WTC11 (cell line): ENCODE measurements at places on chromosomes 16 and 17.
A peak's percentile ranks its signal among the peaks of the same experiment; 100 is the strongest.

DNA sequence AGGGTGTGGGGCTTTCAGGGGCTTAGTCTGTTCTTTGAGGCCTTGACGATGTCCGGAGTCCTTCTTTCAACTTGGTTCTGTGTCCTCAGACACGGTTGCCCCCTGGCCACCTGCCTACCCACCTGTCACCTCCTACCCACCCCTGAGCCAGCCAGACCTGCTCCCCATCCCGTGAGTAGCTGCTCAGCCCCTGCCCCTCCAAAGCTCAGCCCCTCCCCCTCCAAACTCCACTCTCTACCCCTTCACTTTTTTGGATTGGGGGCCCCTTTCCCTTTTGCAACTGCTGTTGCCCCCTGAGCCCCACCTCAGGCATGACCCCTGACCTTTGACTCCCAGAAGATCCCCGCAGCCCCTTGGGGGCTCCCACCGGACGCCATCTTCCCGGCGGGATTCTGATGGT is 1.2 kb downstream of the LAT start:
- no peak for DNase-seq

GRCh38 chr17:72998343-72998742 is 94.1 kb downstream of the SLC39A11 start:
- DNase-seq: no peak

DNA sequence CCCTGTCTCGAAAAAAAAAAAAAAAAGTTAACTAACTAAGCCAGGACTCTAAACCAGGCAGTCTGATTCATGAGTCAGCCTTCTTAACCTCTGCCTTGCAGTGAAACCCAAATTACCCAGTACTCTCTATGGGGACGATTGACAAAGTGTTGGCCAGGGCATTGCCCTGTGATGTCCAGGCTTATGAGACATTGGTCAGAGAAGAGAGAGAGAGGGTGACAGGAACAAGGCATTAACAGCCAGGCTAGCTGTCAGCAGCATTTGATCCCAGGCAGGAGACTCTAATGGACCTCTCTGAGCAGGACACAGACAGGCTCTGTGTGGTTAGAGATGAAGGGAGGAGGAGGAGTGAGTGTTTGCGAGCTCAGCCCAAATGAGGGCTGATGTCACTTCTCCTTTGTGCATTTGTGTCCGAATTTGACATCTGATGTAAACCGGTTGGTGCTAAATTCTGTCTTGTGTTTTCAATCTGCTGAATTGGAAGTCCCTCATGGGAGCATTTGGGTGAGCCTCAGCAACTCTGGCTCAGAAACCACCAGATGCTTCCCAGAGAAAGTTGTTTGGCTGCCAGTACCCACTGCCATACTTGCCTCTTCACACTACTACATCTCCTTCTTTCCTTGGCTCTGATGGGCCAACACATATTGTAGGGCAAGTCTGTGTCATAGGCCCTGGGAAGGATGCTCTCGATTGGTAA is 4.3 kb upstream of the MYL4 start:
- no peak for DNase-seq

GRCh38 chr16:396605-397004 is 394 bp upstream of the NME4 start:
- DNase-seq: peak; percentile 59

GRCh38 chr16:23567602-23568001 is 10.1 kb downstream of the UBFD1 start:
- DNase-seq: no peak
